ENCODE measurements at places on chromosomes 5 and 9. TPM values are rescaled to one million over a fixed set of nuclear protein-coding genes. Genes with fewer than 3 reads are reported as not detected.

The AGXT2 gene
- not detected for total RNA-seq

The SPINK7 gene
- not detected for total RNA-seq

The CYFIP2 gene
- 480 TPM for total RNA-seq

The ASPN gene
- total RNA-seq: not detected

The IFNA21 gene
- total RNA-seq: not detected

The CDX1 gene
- not detected for total RNA-seq

The NPR3 gene
- 0.17 TPM for total RNA-seq

GRCh38 chr5:150636391-150637244 is 3.8 kb upstream of the SYNPO start:
- peaks cover 25% of the 10 kb centered on the region for H3K27me3 ChIP-seq
- H3K4me3 ChIP-seq: no peak overlapping the region
- no peak for DNase-seq

- H3K4me1 ChIP-seq: no peaks in the 10 kb centered on the region
- H3K36me3 ChIP-seq: no peaks in the 10 kb centered on the region
- DNase-seq: no peak
- no peaks in the 10 kb centered on the region for H3K27me3 ChIP-seq
- no peak overlapping the region for H3K27ac ChIP-seq
Measured at GRCh38 chr5:117143406-117143805, 568.8 kb upstream of the SEMA6A start.

- H3K4me1 ChIP-seq: no peaks in the 10 kb centered on the region
- no peak overlapping the region for H3K4me3 ChIP-seq
- no peak for DNase-seq
- no peak overlapping the region for H3K27ac ChIP-seq
- no peaks in the 10 kb centered on the region for H3K36me3 ChIP-seq
- no peaks in the 10 kb centered on the region for H3K27me3 ChIP-seq
Measured at GRCh38 chr5:13536933-13537332, 407.6 kb downstream of the DNAH5 start.

DNA sequence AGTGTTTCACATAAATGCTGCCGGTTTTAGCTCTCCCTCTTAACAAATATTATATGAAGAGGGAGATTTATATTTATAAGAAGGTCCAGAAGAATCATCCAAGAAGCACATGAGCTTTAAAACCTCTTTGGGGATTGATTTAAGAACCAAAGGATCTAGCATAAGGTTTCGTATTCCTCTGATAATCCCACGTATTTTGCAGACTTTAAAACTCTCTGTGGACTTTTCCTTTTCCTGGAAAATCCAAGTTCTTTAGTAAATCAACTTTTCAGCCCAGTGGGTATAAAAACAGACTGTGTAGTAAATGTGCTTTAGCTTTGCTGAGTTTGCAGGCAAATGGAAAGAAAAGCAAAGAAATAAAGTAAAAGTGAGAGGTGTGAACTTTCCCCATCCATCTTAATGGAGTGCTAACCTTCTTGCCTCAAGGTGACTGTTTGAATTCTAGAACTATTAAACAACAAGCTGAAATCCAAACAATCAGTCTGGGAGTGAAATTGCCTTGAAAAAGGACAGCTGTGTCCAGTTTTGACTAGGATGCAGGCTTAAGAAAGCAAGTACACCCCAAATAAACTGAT is 363.4 kb upstream of the SLC24A2 start:
- H3K36me3 ChIP-seq: peaks cover 17% of the 10 kb centered on the region
- H3K27ac ChIP-seq: no peak overlapping the region
- H3K27me3 ChIP-seq: no peaks in the 10 kb centered on the region

DNA sequence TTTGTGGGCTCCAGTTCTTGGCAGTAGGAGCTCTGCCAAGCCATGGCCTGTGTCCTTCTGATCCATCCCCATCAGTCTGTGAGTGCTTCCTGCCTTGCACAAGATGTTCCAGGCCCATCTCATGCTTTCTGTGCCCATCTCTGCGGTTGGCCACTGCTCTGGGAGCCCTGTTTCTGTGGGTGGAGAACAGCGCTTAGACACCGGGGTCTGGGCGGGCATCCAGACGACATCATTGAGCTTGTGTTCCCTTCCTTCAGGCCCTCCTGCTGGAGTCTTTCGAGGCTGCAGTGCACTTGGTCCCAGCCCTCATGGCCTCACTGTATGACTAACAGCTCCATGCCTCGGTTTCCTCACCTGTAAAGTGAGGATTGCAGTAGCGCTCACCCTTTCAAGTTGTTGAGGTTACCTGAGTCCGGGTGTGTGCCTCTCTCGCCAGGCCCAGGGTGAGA is 14.9 kb upstream of the CARD19 start:
- peaks cover 24% of the 10 kb centered on the region for H3K4me1 ChIP-seq
- DNase-seq: peak; percentile 25
- H3K27me3 ChIP-seq: no peaks in the 10 kb centered on the region
- no peak overlapping the region for H3K4me3 ChIP-seq
- H3K36me3 ChIP-seq: peaks cover 42% of the 10 kb centered on the region
- H3K27ac ChIP-seq: no peak overlapping the region

- no peak overlapping the region for H3K4me3 ChIP-seq
- no peak for DNase-seq
- H3K27me3 ChIP-seq: peaks cover 7% of the 10 kb centered on the region
- H3K36me3 ChIP-seq: no peaks in the 10 kb centered on the region
- no peak overlapping the region for H3K27ac ChIP-seq
Measured at GRCh38 chr5:73971326-73971725, 345.3 kb downstream of the ARHGEF28 start.

- H3K36me3 ChIP-seq: no peaks in the 10 kb centered on the region
- no peak overlapping the region for H3K4me3 ChIP-seq
- no peak for DNase-seq
- peaks cover 6% of the 10 kb centered on the region for H3K27me3 ChIP-seq
- H3K27ac ChIP-seq: no peak overlapping the region
Measured at GRCh38 chr5:1687301-1687970, 112.2 kb downstream of the MRPL36 start.

DNA sequence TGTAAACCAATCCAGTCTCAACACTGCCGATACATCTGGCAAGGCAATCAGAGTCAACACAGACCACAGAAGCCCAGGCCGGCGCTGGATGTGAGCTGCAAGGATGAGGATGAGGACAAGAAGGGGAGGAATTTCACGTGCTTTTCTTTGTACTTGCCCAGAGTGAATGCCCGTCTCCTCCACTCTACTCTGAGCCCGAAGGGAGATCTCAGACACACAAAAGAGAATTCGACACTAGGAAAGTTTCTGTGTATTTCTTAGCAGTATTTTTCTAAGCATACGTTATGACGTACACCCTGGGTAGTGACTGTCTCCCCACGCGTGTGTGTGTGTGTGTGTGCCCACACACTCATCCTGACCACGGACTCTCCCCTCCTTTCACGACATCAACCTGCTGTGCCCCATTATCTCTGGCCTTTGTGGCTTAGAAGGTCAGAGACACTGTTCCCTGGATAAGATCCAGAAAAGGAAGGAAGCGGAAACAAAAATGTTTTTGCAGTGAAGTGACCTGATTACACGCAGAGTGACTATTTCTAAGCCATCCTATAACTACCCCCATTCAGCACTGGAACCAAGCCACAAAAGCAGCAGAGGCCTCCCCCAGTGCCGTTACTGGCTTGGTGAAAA is 227.3 kb upstream of the DAPK1 start:
- no peak overlapping the region for H3K4me3 ChIP-seq
- H3K36me3 ChIP-seq: no peaks in the 10 kb centered on the region
- H3K4me1 ChIP-seq: no peaks in the 10 kb centered on the region
- no peak for DNase-seq
- no peak overlapping the region for H3K27ac ChIP-seq
- H3K27me3 ChIP-seq: peaks cover 4% of the 10 kb centered on the region

DNA sequence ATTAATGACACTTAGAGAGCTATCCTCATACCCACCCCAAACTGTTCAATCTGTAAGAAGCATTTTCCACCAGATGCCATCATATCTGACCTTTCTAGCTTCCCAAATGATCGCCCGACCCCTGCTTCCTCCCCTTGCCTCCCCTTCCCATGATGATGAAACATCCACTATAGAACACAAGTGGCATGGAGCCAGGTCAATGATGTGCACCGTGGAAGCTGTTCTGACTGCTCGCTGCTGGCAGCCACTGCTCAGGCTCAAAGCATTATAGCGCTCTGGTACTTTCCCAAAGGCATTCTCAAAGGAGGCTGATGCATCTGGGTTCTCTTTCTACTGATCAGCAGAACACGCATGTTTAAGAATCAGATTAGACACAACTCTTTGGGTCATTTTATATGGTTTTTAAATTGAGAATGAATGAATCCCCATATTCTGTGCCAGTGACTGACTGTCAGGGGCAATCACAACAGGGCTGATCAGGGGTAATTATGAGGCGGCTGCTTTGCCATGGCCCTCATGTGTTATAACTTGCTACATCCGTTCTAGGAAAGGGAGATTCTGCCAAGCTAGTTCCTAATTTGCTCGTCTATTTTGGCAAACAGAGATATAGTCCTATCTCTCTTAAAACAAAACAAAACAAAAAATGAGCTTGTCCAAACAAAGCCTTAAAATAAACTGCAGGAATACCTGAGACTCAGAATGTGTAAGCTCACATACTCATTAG is 343.7 kb downstream of the ENC1 start:
- no peaks in the 10 kb centered on the region for H3K36me3 ChIP-seq
- H3K27me3 ChIP-seq: peaks cover 2% of the 10 kb centered on the region
- H3K27ac ChIP-seq: no peak overlapping the region

DNA sequence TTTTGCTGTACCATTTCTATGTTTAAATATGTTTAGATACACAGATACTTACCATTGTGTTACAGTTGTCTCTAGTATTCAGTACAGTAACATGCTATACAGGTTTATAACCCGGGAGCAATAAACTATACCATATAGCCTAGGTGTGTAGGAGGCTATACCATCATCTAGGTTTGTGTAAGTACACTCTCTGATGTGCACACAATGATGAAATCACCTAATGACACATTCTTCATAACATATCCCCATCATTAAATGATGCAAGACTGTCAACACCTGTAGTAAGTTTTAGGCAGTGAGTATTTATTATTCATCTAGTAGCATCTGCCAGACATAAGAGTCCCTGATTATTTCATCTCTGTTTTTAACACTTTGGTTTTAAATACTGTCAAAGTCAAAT is 7.3 kb upstream of the DHFR start:
- no peaks in the 10 kb centered on the region for H3K27me3 ChIP-seq
- no peak overlapping the region for H3K27ac ChIP-seq
- peaks cover 68% of the 10 kb centered on the region for H3K36me3 ChIP-seq
- peaks cover 7% of the 10 kb centered on the region for H3K4me1 ChIP-seq
- no peak overlapping the region for H3K4me3 ChIP-seq
- DNase-seq: no peak

DNA sequence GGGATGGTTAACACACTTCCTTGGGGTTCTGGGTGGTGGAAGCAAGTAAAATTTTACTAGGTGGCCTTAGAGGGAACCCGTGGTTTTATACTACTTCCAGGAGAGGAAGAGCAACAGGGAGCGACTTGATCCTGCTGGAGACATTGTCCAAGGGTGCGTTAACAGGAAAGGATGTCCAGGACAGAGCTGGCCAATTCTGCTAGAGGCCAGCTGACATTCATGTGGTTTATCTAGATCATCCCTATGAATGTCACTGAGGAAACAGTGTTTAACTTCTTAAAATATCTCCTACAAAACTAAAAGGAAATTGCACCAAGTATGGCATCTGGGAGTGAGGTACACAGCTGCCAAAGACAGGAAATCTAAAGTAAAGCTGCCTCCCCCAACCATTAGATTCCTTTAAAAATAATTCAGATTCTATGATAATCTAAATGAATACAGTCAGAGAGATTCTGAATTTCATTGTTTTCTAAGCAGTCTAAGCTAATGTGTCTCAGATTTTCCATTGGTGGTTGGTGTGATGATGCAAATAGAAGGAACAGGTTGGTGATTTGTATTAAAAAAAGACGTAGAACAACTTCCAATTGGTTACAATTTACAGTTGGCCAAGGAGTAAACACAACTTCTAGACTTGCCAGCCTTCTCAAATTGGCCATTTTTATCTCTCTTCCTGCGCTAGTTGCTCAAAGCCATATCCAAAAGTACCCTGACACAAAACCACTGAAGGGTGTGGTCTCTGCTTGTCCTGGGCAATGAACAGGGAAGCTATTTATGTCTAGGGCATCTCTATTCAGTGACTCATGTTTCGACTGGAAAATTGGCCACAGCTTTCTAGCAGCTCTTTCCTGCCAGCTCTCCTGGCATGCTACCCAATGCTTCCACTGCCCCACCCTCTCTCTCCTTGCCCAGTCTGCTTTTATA is 574.7 kb upstream of the MEF2C start:
- no peaks in the 10 kb centered on the region for H3K27me3 ChIP-seq
- no peak overlapping the region for H3K4me3 ChIP-seq
- no peak overlapping the region for H3K27ac ChIP-seq
- no peak for DNase-seq

DNA sequence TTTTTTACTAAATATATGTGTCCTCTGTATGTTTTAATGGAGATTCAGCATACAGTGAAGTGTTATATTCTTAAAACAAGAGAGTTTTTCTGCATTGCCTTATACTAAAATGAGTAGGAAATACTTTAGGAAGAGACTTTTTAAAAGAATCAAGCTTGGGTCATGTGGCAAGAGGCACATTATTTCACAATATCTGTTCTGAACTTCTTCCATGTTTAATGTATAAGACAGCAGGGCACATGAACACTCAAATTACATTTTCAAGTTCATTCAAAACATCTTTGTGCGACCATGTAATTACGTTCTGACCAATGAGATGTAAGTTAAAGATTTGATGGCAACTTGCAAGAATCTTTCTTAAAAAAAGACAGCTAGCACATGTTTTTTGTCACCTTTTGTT is 1055.9 kb downstream of the NR2F1-AS1 start:
- DNase-seq: no peak
- H3K4me1 ChIP-seq: no peaks in the 10 kb centered on the region
- H3K36me3 ChIP-seq: no peaks in the 10 kb centered on the region
- no peak overlapping the region for H3K4me3 ChIP-seq

- H3K36me3 ChIP-seq: no peaks in the 10 kb centered on the region
- H3K27ac ChIP-seq: no peak overlapping the region
- peak; percentile 48 for DNase-seq
- peaks cover 46% of the 10 kb centered on the region for H3K27me3 ChIP-seq
Measured at GRCh38 chr9:3181049-3181953, 337.4 kb upstream of the PUM3 start.

DNA sequence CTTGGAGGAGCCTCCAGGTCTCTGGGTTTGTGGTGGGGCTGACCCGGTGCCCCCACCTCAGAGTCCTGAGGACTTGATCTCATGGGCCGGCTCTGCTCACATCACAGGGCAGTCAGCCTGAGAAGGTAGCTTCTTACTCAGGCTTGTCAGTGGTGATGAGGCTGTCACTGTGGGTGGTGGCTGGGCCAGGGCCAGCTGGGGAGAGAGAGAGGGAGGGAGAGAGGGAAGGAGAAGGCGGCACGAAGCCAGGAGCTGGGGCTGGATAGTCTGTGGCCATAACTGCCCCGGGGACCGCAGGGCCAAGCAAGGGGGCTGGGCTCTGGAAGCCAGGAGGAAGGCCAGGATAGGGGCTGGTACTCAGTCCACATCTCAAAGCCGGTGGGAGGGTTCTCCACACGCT is 6.5 kb downstream of the NTNG2 start:
- peaks cover 29% of the 10 kb centered on the region for H3K27me3 ChIP-seq
- no peak overlapping the region for H3K4me3 ChIP-seq
- DNase-seq: no peak
- H3K36me3 ChIP-seq: peaks cover 2% of the 10 kb centered on the region

- H3K4me3 ChIP-seq: no peak overlapping the region
- H3K36me3 ChIP-seq: no peaks in the 10 kb centered on the region
- no peak for DNase-seq
- peaks cover 9% of the 10 kb centered on the region for H3K4me1 ChIP-seq
- peaks cover 28% of the 10 kb centered on the region for H3K27me3 ChIP-seq
- H3K27ac ChIP-seq: no peak overlapping the region
Measured at GRCh38 chr5:139763280-139763929, 32.2 kb upstream of the PSD2 start.

Measured in activated naive CD8-positive, alpha-beta T cell treated with anti-CD3 and anti-CD28 coated beads, Interleukin-2, amount 10 ng/mL, durations not matched to agents 7 days and 5 days (primary cell).